ENCODE measurements at places on chromosomes 16 and 17.

- peak; percentile 71 for DNase-seq
These were observed 31.0 kb upstream of the ARL4D start for GRCh38 chr17:43367737-43368242.

DNA sequence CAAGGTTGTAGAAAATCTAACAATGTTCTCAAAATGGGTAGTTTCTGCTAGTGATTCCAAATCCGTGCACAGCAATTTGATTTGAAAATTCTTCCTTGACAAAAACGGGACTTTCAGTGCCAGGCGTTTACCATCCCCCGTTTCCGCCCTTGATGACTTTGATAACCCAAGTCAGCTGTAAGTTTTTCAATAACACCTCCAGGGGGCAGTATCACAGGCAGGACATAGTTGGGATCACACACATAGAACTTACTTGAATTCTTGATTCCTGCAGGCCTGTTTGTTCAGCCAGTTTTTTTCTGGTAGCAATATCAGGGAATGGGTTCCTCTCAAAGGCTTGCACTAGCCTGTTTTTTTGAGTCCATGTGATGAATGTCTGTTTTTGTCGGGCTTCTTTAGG, 5.6 kb downstream of the DUXB start:
- DNase-seq = no peak

DNA sequence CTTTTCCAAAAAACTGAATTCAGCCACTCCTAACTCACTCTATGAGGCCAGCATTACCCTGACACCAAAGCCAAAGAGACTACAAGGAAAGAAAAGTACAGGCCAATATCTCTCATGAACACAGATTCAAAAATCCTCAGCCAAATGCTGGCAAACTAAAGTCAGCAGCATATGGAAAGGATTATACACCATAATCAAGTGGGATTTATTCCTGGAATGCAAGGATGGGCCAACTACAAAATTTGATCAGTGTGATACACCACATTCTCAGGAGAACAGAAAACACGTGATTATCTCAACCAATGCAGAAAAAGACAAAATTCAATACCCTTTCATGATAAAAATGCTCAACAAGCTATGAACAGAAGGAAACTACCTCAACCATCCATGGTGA, 7.7 kb upstream of the AATK start:
- no peak for DNase-seq

GRCh38 chr16:12415072-12415471, 388.6 kb downstream of the CPPED1 start:
- no peak for DNase-seq

DNA sequence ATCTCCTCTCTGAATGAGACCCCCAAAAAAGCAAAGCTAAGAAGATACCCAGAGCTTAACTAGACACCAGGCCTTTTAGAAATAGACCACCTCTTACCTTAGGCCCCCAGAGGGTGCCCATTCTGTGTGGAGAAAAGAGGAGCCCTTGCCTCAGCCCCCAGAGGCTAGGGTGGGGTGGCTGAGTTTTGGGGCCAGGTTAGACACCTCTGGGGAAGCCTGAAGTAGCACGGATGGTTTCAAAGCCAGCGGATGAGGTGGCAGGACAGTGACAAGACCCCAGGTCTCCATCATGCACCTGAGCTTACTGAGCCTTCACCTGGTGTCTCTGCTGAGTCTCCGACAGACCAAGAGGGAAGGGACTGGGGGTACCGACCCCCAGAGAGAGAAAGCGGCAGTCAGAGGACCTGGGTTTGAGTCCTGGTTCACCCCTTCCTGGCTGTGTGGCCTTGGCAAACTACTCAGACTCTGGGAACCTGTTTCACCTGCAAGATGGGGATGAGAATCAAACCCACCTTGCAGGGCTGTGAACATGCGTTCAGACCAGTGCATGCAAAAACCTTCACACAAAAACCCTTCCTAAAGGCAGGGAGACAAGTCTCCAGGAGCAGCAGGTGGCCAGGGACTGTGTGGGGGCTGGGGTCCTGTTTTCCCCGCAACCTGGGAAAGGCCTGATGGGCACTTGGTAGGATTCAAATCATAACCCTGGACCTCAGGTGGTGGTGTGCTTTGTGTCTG, 7.7 kb downstream of the SCGB1C2 start:
- no peak for DNase-seq

DNA sequence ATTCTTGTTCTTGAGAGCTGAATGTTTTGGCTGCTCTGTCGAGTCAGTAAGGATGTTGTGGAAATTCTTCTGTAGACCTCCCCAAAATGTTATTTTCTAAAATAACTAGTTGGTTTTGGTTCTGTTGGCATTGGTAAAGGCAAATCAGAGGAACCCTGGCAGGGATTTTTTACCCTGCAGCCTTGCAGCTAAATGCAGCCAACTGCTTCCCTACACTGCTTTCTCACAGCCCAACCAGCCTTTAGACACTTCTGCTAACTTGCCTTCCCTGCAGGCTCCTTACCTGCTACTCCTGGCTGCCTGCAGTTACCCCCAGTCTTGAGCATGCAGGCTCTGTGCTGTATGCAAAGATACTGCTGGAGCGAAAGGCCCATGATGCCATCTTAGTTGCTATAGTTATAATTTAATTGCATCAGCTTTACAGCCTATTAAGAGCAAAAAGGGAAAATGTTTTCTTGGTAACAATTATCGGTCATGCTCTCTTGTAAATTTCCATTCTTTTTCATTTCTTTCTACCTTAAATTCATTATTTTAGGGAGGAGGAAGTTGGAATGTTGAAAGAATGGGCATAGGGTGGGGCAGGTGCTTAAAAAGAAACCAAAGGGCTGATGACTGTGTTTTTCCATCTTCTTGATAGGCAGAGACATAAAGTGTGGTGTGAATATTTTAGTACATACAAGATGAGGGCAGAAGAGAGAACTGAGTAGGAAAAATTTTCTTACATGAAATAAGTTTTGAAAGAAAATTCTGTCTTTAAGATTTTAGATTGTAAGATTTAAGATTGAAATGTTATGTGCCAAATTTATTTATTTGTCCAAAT, 20.0 kb downstream of the NUP93 start:
- no peak for DNase-seq

DNA sequence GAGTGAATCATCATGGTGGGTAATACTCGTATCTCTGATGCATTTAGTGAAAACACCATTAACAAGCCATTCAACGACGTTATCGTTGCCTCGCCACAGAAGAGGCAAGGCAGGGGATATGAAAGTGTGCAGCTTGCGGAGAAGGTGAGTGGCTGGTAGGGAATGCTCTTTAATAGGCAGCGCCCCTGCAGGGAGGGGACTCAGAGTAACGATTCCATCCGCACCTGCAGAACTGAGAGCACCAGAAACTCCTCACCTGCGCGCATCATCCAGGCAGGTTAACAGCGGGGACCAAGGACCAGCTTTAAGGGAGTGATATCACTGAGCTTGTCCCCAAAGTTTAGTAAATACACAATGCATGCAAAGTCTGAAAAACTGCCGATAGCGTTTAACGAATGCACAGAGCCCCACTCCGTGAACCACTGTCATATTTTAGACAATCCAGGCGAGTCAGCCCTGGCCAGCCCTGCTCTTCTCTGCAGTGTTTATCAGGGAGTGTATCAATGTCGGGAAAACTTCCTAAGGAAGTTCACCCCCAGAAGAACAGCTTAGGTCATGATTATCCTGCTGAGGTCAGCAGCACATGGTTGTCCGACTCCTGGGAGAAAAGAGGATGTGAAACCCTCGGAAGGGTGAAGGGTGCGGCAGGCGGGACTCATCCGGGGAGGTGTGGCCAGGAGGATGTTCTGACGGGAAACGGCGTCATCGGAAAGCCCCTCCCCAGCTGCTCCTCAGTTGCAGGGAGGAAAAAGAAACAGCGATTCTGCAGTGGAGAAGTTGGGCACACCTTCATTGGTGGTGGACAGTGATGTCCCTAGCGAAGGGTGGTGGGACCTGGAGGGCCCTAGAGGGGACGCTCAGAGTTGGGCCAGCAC, 68.5 kb upstream of the DNAH17 start:
- DNase-seq = peak; percentile 74

- DNase-seq = no peak
These were observed 168.8 kb downstream of the C16orf78 start for GRCh38 chr16:49542391-49542891.

DNA sequence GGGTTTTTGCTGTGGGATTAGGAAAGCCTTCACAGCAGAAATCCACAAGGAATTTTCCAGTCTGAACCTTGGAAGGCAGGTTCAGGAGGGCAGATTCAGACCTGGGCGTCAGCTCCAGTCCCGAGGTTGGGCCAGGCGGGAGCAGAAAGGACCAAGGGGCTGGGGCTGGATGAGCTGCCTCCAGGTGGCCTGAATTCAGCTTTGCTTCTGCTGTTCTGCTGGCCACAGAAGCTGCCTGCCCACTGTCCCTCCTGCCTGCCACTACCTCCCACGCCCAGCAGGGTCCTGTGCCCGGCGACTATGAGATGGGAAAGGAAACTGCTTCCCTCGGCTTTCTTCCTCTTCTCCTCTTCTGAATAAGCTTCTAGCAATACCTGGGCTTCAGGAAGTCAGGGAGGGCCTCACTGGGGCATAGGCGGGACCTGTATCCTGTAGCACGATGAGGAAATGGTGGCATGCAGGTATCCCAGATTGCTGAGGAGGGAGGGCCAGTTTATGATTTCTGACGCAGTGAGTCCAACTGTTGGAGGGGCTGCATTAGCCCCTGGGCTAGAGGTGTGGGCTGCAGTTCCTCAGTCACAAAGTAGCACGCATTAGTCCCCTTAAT, 18.4 kb downstream of the TBX4 start:
- peak; percentile 11 for DNase-seq

GRCh38 chr17:27319541-27320221, 25.8 kb downstream of the WSB1 start:
- peak; percentile 89 for DNase-seq

DNA sequence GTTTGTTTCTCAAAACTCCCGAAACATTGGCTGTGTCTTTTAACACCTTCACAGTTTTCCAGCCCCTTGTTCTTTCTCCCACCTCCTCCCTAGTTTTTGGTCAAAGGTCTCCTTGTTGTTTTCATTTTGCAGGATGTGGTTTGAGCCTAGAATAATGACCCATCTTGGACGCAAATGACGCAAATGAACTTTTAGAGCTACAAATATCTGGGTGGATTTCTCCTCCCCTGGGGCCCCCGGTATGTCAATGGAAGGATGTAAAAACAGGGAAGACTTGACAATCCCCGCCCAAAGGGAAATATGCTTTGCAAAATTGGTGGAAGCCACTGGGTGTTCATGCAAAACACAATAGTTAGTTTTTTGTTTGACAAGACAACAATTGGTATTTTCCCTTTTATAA, 236.0 kb upstream of the IRX3 start:
- DNase-seq = no peak

DNA sequence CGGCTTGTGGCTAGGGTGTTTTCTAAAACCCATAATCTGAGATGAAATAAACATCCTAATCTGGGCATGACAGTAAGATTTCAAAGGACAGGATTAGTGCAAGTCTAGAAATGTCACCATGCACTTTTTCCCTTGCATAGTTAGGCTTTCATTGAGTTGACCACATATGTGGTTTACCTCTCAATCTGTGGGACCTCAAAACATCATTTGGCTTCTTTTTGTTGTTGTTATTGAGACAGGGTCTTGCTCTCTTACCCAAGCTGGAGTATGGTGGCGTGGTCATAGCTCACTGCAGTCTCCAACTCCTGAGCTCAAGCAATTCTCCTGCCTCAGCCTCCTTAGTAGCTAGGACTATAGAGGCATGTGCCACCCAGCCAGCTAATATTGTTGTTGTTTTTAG, 197.8 kb downstream of the CEP112 start:
- DNase-seq = no peak

- DNase-seq = no peak
These were observed 100.1 kb downstream of the IRF8 start for GRCh38 chr16:85998868-85999729.

- peak; percentile 69 for DNase-seq
These were observed 10.8 kb downstream of the KCTD5 start for GRCh38 chr16:2692948-2693651.

GRCh38 chr17:20174588-20175265, 165.6 kb downstream of the SPECC1 start:
- DNase-seq = no peak

- DNase-seq = peak; percentile 36
These were observed 59.1 kb downstream of the PRMT7 start for GRCh38 chr16:68369697-68370580.

DNA sequence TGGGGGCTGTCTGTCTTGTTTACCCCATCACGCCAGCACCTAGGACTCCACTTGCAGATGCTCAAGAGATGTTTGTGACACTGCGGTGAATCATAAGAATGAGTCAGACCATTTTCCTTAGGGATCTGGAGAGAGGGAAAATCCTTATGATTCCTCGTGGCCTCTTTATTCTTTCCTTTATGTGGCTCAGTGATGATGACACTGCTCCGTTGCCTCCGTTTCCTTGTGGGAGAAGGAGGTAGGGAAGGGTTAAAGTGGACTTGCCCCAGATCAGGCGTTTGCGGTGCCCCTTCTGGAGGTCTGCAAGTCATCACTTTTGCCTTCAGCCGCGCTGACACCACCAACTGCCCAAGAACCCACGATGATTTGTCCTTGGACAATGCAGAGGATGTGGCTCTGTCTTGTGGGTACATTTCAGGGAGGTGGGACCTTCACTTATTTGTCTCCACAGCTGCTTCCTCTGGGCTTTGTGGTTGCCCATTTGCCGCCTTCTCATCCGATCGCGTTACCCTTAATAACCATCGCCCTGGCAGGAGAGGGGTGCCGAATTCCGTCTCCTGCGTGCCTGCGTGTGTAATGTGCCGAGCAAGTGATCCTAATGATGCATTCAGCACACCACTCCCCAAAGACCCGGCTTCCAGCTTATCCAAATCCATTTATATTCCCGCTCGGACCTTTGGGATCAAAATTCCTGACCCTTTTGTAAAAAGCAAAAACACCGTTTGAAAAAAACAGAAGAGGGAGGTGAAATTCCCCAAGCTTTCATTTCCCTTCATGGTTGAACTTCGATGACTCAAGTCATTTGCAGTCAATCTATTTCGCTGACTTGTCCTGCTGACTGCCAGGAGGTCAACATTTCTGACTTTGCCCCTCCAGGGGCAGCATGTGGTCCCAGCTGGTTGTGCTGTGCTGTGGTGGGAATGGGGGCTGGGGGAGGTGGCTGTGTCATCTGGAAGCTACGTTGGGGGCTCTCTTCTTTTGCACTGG, 87.2 kb upstream of the IRX3 start:
- DNase-seq = peak; percentile 52

DNA sequence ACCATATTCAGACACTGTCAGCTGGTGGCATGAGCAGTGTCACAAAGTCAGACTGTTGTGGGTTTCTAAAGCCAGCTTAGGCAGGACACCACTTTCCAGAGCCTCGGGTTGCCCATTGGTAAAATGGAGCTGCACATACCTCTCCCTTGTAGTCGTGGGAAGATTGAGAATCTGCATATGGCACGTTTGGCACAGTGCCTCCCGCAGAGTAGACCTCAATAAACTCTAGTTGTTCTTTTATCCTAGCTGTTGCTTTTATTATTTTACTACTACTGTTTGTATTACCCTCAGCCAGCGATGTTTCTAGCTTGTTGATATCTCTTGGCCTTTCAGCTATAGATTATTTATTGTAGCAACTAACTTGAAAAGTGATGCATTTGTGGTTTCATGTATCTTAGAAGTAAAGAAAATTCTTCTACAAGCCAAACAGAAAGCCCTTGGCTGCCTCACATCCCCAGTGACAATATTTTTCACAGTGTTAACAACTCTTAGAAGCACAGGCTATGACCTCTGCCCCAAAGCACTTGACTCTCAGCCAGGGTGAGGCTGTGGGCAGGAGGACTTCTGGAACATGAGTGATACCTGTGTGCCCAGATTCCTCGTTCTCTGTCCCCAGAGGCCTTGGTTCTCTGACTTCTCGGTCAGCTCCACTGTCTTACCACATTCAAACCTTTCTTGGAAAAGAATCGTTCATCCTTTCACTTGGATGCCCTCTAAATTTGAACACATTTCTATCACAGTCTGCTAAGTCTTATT, 351.6 kb downstream of the SNX29 start:
- DNase-seq = no peak
